NCI-H446 treated with DMSO at 0.1 percent for 48 hours (cell line): ENCODE measurements at places on chromosomes 12 and 14.

- DNase-seq = no peak
Observed at GRCh38 chr12:117854339-117855012, 114.3 kb downstream of the KSR2 start.

GRCh38 chr12:47725893-47726292, 603 bp upstream of the ENDOU start:
- no peak for DNase-seq

DNA sequence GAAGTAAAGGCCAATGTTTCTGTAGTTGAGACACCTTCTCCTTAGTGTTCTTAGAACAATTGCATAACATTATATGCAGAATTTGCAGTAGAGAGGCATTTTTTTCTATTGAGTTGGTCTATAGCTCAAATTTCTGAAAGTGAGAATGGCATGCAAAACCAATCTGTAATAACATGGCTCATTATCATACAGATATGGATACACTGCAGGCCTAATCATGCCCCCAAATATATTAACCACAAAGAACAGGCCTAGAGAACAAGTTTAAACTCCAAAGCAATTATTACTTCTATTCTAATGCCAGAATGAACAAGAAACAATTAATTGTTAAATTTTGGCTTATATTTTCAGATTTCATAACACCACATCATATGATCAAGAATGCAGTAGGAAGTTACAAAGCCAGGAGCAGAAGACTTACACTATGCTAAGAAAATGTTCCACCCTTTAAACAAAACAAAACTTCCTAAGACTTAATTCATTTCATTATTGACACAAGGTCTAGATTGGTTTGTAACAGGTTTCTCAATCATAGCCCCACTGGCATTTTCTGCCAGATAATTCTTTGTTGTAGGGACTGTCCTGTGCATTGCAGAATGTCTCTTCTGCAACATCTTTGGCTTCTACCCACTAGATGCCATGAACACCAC, 26.9 kb downstream of the TMTC1 start:
- DNase-seq = no peak

GRCh38 chr14:61126603-61127498, 145.8 kb downstream of the SLC38A6 start:
- no peak for DNase-seq

GRCh38 chr14:35565871-35566464, 32.0 kb downstream of the INSM2 start:
- DNase-seq = no peak

DNA sequence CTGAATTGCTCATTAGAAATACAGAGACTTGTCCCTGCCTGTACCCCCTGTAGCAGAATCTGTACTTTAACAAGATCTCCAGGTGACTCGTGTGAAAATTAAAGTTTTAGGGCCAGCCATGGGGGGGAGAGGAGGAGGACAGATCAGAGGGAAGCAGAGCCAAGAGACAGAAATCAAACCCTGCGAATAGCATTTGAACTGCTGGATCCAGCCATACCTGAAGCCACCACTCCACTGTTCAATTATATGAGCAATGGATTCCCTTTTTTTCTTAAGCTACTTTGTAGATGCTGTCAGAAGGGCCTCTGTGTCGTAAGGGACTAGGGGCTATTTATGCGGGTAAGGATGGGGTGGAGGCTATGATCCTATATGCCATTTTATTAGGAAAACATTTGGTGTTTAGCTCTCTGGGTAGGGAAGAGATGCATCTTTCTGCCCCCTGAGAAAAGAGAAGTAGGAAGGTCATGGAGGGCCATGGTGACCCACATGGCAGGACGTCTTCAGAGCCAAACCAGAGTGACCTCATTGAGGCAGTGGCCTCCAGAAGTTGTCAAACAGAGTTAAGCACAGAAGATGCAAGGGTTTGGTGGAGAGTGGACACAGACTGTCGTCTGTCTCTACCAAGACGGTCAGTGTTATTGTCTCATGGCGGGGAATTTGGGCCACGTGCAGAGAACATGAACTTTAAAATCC, 203.9 kb downstream of the PHETA1 start:
- DNase-seq = no peak

DNA sequence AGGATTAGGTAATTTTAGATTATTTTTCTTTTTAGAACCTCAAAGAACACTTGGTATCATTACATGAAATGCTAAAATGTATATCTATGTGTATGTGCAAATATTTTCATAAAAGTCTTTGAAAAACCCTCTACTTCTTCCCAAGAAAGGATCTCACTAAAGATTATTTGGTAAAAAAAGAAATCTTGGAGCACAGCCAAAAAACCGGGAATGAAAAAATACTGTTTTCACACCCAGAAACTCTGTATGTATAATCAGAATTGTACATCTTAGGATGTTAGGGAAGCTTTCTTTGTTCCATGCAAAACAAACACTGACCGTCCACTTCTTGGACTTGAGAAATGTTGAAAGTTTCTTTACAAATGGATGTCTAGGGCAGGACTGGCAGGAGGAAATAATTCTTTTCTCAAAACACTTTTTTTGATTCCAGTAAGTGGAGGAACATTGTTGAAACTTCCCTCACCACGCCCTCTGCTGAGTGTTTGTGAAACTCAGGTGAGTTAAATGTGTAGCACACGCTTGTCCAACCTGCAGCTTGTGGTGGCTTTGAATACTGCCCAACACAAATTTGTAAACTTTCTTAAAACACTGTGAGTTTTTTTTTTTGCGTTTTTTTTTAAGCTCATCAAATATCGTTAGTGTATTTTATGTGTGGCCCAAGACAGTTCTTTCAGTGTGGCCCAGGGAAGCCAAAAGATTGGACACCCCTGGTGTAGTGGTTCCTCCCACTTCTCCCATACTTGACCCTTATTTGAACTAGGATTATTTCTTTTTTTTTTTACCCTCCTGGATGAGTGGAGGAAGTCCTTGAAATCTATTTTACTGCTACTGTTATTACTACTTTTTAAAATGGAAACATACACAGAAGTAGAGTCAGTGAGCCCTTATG, 26.6 kb downstream of the FBXO34 start:
- no peak for DNase-seq

- peak; percentile 56 for DNase-seq
Observed at GRCh38 chr14:50955373-50956043, 11.2 kb upstream of the PYGL start.

DNA sequence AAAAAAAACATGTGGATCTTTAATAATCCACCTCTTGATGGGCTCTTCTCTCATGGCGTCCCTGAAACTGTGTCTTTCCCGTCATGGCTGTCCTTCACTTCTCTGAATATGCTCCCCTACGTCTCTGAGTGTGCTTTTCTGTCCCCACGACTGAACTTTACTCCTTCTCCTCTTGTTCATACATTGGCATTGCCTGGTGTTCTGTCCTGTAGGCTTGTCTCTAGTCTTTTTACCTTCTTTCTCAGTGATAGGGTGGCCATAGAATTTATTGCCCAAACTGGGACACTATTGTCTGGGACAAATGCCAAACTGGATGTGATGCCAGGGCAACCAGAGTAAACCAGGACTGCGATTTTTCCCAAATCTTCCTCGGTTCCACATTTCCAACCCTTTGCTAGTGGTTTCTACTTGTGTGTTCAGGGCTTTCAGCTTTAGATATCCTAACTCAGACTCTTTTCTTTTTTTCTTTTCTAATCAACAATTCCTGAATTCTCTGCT, 202.2 kb downstream of the ATP23 start:
- no peak for DNase-seq
